Hematopoietic multipotent progenitor cell (in vitro differentiated cells): ENCODE measurements at places on chromosomes 4 and X.

- DNase-seq, result no peak
These were observed 15.3 kb downstream of the TMEM271 start for GRCh38 chr4:560731-561291.

- no peak for DNase-seq
These were observed 268.7 kb downstream of the MAPK10 start for GRCh38 chr4:86091201-86091600.

GRCh38 chr4:134345244-134345643 lies 143.7 kb upstream of the PABPC4L start:
- DNase-seq, result no peak

DNA sequence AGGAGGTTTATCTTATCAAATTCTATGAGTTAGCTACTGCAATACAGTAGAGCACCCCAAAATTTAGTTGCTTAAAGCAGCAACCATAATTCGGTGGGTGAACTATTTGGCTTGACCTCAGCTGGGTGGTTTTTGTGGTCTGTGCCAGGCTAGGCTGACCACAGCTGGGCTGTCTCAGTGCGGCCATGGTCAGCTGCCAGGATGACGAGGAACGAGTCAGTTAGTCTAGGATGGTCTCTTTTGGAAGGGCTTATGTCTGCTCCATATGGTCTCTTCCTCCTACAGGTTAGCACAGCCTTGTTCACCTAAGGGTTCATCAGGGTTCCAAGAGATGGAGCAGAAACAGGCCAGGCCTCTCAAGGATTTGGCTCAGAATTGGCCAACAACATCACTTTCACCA lies 210.4 kb downstream of the PALLD start:
- DNase-seq, result no peak

DNA sequence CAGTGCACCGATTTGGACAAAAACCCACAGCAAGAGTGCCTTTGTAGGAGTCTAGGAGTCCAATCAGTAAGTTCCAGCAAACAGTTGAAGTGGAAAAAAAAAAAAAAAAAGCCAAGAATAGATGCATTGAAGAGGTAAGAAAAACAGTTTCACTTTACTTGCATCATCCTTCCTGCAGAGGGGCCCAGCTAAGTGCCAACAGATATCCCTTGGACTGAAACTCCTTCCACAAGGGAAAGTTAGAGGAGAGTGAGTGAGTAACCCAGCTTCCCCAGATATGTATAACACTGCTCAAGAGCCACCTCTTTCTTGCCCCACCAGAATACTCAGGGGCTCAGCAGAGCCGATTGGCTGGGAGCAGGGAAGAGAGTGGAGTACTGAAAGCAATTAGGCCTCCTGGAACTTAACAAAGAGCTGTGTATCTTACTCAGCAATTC lies 617.7 kb upstream of the SMIM31 start:
- no peak for DNase-seq

- no peak for DNase-seq
These were observed 302.0 kb downstream of the RAB28 start for GRCh38 chr4:13182133-13182532.
